ENCODE measurements at places on chromosomes 2 and 18.

DNA sequence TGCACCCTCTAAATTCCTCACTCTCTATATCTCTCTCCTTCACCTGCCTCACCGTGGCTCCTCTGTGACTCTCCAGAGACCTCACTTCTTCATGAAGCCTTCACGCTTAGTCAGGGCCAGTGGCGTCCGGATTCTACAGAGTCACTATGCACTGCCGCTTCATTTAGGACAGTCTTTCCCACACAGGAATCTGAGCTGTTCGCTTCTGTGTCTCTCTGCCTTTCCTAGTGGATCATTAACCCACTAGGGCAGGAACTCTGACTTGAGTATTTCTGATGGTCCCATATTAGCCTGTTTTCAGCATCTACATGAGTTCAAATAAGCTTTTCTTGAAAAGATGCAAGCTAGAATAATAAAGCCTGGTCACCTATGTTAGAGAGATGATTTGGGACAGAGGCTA, 180.2 kb upstream of the DOK6 start:
- DNase-seq, result no peak

DNA sequence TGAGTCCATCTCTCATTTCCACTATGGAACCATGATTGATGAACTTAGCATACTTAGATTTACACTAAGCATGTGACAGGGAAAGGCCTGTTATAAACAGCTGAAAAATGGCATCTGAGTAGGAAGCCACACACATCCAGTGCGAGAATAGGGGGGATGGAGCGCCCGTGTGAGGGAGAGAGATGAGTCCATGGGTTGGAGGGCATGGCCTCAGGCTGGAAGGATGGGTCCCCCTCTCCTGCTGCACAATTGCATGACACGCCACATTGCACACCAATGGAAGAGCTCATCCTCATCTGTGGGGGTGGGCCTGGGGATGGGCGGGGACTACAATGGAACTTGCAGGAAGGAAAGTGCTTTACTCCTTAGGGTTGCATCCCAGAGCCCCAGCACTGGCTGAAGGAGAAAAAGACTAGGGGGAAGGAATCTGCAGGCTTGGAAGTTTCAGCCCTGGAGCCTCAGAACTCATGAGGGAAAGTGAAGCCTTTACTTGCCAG, 46.4 kb upstream of the CXCR4 start:
- no peak for DNase-seq

- no peak for DNase-seq
Measured at GRCh38 chr2:27174638-27175037, 25.8 kb downstream of the TCF23 start.

DNA sequence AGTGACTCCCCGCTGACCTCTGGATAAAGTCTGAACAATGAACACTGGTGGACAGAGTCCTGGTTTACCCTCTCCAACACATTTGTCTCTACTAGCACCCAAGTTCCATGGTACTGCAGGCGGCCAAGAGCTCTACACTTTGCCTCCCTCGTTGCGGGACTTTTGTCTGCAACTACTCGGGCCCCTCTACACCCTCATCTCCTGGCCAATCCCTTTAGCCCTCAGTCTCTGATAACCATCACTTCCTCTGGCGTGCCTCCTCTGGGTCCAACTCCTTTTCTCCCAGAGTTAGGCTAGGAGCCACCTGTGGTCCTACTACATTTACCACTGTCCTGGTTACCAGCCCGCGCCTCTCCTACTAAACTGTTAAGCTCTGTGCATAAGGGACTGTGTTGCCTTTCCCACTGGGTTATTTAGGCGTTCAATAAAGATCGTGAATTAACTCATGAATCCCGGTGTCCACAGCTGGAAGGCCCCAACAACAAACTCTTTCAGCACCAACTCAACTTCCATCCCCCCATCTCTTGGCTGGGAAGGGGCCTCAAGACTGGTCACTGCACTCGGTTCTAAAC, 757 bp downstream of the HDHD2 start:
- no peak for DNase-seq

DNA sequence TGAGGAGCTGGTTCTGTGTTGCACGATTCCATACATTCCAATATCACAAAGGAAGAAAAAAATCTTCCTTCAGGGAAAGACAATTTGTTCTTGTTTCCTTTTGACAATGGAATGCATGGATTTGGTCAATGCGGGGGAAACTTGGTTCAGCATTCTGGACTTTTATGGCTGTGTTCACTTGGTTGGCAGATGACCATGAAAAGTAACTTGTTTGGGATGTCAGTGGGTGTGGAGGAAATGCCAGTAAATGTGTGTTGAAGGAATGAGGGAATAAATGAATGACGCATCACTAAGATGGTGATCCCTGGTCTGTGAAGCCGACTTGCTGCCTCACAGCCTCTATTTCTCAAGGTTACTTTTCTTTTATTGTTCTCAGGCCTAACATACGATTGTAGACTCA, 53.7 kb downstream of the THUMPD2 start:
- no peak for DNase-seq

- DNase-seq, result peak; percentile 93
Measured at GRCh38 chr2:33134086-33134771, 187.5 kb downstream of the LTBP1 start.

DNA sequence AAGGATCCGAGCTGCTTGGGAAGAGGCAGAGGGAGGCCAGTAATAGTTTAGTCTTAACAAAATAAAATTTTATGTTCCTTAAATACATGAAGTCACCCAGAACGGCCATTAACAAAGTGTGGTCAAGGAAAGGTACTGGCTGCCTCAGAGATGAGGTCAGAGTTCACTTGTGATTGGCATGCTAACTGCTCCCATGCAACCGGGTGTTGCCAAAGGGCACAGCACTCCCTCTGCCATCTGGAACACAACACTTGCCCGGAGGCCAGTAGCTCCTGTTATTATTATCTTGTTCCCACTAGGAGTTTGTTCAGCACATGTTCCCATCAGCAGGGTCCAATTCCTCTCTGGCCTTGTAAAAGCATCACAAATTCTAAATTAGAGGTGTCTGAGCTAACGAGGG, 207.0 kb downstream of the CYP26B1 start:
- DNase-seq, result peak; percentile 31

GRCh38 chr2:105454801-105455485, 56.1 kb upstream of the FHL2 start:
- no peak for DNase-seq

- DNase-seq, result no peak
Measured at GRCh38 chr2:71583876-71584275, 130.5 kb downstream of the DYSF start.

DNA sequence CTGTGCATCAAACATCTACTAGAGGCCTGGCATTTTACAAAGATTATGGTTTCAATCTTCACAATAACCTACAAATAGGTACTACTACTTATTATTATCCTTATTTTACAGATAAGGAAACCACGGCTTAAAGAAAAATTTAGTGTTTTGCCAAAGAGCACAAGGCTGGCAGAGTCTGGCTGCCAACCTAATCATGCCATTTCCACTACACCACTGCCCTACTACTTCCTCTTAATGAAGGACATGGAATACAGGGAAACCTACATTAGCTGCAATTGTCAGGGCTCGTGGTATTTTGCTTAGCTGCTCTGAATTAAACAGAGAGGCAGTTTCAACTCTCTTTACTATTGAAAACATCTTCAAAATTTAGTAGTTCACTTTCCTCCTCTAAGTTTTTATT, 5.9 kb downstream of the MBOAT2 start:
- DNase-seq, result no peak

DNA sequence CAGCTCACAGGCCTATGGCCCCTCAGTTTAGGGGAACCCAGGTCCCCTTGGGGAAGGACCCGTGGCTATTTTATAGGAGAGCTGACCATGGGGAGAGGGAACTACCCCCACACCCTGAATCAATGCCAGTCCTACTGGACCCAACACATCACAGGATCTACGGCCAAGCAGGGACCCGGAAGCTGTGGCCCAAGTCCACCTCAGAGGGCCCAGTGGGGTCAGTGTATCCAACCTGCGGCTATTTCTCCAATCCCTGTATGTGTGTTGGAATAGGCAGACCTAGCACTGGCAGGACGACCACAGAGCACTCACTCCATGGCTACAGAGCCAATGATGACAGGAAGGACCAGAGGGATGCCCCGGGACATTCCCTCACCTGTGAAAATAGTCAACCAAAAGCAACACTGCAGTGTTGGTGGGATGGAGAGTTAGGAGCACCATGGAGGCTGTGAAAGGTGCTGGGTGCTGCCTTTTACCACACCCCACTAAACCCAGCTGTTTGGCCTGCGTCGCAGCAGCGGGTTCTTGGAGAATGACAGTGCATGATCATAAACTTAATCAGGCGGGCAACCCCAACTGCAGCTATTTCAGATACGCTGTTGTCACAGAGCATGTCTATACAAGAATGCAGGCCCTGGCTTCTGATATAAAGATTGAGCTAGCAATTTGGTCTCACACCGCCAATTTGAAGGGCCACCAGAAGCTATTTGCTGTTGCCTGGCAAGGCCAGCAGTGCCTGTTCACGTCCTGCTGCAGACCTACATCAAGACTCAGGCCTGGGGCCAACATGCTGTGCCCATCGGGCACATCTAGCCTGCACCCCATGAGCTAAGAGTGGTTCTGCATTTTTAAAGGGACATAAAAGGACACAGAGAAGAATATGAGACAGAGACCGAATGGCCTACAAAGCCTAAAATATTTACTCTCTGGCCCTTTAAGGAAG, 110.4 kb downstream of the EIPR1 start:
- DNase-seq, result no peak

DNA sequence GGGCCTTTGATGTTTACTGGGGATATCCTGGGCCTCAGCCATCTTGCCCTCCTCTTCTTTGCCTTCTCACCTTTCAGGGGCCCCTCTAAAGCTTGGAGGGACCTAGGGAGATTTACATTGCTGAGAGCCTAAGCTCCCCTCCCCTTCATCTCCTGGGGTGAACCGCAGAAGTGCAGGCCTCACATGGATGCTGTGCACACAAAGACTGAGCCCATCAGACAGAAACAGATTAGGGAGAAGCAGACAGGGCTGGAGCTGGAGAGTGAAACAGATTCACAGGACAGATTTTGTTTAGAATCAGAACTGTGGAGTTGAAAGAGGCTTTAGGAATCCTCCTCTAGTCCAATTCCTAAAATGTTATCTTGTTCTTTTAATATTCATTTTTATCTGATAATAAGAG, 3.4 kb upstream of the CDK5R2 start:
- DNase-seq, result no peak

DNA sequence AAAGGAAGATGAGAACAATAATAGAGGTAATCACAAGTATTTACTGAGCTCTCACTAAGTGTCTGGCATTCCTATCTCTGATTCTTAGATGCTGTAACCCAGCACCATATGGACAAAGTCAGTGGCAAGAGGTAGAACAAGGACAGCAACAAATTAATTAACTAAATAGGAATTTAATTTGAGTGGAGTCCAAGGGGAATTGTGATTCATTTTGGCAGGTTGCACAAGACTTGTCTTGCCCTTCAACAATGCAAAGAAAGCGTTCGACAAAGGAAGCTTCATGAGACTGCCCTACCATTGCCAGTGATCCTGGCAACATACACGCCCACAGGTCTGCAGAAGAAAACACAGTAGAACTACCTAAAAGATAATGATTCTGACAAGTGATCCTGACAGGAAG, 221.6 kb downstream of the RBM43 start:
- no peak for DNase-seq

DNA sequence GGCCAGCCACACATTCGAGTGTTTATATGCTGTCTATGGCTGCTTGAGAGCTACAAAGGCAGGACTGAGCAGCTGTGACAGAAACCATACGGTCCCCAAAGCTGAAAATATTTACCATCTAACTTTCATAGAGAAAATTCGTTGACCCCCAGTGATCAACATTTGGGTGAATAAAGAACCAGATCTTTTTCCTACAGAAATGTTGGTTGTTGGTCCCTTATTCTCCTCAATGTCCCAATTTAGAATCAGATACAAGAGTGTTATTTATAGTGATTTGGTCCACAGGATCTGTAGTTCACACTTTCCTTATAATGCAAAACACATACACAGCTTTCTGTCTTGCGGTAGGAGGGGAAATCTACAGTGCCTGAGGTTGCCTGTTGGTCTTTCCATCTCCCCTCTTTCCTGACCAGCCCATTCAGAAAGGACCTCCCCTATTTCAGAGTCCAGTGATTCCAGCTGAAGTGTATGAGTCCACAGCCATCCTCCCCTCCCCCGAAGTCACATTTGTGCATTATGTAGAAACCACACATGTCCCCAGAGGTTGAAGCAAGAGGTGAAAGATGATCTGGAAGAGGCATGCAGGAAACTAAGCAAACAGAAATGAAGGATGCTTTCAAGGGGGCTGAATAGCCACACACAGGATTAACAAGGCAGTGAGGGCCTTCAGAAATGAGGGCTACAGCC, 61.9 kb downstream of the SPRED2 start:
- DNase-seq, result no peak

GRCh38 chr2:120385355-120386127, 39.6 kb downstream of the INHBB start:
- no peak for DNase-seq

DNA sequence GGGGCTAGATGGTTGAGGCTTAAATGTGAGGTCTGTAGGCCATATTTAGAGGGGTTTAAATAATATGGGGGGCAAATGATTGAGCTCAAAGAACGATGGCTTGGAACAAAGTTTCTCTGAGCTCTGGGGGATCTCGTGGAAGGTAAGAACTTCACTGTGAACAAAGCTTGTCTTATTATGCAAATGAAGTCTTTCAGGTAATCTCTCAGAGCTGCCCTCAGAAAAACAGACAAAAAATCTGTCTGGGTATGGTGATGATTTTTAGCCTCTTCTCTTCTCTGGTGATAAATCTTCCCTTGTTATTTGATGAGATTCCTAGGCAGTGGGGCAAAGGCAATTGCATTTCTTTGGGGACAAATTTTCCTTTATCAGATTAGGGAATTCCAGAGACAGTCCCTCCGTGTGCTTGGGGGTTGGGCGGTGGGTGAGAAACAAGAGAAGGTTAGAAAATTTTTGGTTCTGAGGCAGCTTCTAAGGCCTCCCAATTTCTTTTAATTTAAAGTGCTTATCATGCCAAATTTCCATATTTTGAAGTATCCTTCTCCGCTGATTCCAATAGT, 760.4 kb downstream of the TSN start:
- no peak for DNase-seq

GRCh38 chr2:16192416-16193216, 252.3 kb downstream of the MYCN start:
- DNase-seq, result no peak

GRCh38 chr2:236705295-236706105, 135.9 kb downstream of the ACKR3 start:
- DNase-seq, result no peak

DNA sequence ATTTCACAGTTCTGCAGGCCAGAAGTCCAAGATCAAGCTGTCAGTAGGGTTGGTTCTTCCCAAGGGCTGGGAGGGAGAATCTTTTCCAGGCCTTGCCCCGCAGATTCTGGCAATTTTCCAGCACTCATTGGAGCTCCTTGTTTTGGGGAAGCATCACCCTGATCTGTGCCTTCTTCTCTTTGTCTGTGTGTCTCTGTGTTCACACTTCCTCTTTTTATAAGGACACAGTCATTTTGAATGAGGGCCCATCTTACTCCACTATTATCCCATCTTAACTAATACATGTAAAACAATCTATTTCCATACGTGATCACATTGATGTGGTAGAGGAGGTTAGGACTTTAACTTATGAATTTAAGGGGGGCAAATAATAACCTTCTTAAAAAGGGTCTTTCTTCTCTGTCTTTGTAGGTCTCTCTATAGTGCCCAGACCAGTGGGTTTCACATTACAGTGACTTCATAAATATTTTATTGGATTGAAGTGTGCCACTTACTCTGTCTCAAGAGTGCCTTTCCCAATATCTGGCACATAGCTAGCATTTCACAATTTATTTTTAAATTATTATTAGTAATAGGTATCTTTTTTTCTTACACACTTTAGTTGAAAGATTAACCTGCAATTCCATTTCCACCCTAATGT, 68.9 kb upstream of the CBLN2 start:
- DNase-seq, result no peak

Measured in esophagus muscularis mucosa (tissue), 4 donors.